ENCODE measurements at places on chromosomes 1 and 21.

DNA sequence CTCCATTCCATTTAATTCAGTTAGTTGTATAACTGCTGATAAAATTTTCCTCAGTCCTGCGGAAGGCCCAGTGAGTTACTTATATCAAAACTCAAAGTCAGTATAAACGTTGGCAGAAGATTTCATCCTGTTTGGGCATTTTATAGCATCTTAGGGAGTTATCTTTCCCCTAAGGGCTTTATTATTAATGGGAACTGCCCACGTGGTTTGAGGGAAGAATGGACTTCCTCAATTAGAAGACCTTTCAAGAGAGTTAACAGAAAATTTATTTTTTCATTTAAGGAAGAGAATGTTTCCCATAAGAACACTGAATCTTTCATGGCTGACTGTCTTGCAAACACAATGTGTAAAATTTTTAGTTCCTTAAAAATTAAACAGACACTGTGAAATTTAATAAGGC lies 400.1 kb downstream of the NEGR1 start:
- no peak for DNase-seq

GRCh38 chr1:176205332-176205914 lies 1.7 kb downstream of the COP1 start:
- DNase-seq, result no peak

DNA sequence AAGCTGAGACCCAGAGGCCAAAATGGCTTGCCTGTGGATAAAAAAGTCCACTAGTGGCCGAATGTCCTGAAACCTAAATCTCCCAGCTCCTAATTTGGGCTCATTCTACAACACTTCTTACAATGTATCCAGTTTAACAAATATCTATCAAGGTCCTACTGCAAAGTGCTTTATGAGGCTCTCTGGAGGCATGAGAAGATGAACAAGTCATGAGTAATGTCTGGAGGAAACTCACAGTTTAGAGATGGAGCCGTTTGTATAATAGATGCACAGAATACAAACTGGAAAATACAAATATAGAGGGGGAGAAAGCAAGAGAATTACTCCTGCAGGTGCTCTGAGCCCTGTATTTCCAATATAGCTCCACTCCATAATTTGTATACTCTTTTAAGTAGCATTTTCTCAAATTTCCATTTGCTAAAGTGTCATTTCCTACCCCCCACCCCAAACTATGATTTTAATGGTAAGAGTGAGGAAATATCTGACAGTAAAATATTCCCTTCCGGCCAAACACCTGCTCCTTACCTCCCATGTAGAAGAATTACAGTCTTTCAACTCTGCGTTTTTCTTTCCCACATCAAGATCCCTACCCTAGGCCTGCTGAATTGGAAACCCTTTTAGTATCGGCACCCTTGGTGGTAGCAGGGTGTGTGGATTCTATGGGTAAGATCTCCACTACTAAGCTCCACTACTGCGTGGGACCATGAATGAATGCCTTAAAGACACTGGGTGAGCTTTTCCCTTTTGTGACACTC lies 3.3 kb upstream of the ADAMTS5 start:
- no peak for DNase-seq

GRCh38 chr1:109398343-109399225 lies 866 bp upstream of the SORT1 start:
- DNase-seq, result no peak

DNA sequence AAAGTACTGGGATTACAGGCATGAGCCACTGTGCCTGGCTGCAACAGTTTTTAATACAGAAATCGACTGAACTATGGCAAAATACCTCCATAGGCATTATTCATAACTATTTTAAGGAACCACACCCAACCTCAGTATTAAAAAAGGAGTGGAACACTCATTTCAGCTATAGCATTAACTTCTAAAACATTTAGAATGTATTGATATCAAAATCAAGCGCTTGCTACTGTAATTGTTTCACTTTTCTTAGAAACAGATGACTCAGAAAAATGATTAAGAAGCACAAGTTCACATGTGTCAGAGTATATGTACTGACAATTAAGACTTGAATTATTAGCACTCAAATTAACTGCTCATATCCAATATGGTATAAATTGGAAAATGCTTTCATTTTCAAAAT lies 15.1 kb downstream of the AIDA start:
- DNase-seq, result no peak

- no peak for DNase-seq
Measured at GRCh38 chr1:43002116-43002515, 43.4 kb upstream of the SLC2A1 start.

DNA sequence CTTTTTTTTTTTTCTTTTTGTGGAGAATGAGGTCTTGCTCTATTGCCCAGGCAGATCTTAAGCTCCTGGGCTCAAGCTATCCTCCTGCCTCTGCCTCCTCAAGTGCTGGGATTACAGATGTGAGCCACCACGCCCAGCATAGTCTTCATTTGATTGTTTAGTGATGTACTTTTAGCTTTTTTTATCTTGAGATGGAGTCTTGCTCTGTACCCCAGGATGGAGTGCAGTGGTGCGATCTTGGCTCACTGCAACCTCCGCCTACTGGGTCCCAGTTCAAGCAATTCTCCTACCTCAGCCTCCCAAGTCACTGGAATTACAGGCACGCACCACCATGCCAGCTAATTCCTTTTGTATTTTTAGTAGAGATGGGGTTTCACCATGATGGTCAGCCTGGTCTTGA lies 24.0 kb upstream of the LRRC3 start:
- DNase-seq, result peak; percentile 9

- no peak for DNase-seq
Measured at GRCh38 chr1:29825941-29826415, 589.7 kb downstream of the PTPRU start.

GRCh38 chr1:59898927-59899326 lies 27.6 kb downstream of the CYP2J2 start:
- DNase-seq, result no peak

DNA sequence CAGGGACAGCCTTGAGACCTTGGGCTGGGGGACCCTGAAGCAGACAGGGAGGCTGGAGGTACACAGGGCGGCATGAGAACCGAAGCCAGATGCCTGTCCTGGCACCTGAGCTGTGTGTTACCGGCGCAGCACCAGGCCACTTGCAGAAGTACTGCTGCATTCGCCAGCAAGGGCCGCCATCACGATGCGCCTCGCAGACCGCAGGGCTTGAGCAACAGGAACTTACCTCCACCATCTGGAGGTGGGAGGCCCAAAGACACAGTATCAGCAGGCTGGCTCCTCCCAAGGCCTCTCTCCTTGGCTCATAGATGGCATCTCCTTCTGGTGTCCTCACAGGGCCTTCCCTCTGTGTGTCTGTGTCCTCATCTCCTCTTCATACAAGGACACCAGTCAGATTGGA lies 90.1 kb downstream of the PRDM16 start:
- no peak for DNase-seq

GRCh38 chr1:207870306-207871031 lies 40.5 kb downstream of the CD34 start:
- no peak for DNase-seq

DNA sequence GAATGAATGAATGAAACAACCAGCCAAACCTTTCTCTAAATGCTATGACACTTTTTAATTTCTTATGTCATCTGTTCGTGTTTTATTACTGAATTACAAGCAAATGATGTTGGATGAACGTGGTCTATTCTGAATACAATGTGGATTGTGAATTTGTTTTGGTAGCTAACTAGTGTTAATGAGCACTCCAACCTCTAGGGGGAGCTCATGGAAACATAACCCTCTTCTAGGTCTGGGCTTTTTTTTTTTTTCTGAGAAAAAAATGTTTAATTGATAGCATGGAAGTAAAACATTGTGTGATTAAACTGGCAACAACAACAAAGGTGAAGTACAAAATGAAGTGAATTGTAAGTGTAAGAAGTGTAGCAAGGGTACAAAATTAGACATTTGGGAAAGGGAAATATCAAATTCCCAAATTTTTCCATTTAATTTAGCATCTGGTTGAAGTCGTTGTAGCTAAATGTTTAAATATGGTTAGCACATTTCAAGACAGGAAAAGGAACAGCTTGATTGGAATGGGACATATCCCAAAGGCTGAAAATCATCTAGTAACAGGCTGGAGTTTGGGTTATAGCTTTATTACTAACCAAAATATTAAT lies 42.6 kb upstream of the PTGS2 start:
- DNase-seq, result no peak

- peak; percentile 62 for DNase-seq
Measured at GRCh38 chr1:5708346-5709245, 283.6 kb downstream of the NPHP4 start.

DNA sequence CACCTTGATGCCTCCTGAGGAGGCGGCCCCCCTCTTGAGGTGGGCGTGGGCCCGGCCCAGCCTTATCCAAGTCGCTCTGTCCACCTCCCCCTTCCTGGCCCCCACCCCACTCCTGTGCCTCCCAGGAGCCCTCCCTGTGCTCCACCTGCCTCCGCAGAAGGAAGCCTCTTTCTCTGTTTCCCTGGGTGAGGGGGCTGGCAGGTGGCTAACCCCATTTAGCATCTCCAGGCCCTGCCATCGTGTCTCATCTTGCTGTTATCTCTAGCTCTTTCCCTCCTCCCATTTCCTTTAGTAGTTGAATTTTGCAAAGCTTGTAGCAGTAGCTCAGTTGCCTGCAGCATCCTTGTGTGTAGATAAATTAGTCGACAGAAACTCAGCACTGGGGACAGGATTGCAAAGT lies 7.2 kb downstream of the RNF187 start:
- no peak for DNase-seq

DNA sequence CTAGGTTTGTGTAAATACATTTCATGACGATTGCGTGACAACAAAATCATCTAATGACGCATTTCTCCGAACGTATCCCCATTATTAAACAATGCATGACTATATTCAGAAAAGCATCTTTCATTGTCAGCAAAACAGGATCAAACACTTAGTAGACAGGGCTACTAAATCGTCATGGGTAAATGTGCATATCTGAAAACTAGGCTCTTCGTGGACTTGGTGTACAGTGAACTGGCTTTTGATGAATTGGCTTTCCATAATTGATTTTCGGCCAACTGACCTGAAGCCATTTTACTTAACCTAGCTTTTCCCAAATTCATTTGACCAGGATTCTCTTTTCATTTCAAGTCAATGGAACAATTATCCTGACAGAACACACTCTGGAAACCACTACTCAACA lies 665.0 kb downstream of the SMYD3 start:
- DNase-seq, result no peak

Measured in chondrocyte (in vitro differentiated cells).